ENCODE measurements at places on chromosomes 5 and 9.

DNA sequence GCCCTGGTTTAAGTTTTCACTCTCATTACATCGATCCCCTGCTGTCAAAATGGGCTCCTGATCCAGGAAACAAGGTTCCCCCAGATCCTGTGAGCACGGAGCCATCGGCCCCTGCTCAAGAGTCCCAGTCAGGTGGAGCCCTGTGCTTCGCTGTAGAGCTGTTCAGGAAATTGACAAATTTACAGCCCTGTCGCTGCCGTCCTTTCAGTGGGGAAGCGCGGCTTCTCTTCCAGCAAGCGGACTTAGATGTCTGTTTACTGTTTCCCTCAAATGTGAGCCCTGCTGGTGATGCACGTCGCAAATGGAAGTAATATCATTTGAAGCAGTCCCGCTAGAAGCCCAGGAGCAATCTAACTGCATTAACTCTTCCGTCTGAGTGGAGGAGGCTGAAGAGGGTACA is 760.9 kb upstream of the WWC1 start:
- no peak for DNase-seq

DNA sequence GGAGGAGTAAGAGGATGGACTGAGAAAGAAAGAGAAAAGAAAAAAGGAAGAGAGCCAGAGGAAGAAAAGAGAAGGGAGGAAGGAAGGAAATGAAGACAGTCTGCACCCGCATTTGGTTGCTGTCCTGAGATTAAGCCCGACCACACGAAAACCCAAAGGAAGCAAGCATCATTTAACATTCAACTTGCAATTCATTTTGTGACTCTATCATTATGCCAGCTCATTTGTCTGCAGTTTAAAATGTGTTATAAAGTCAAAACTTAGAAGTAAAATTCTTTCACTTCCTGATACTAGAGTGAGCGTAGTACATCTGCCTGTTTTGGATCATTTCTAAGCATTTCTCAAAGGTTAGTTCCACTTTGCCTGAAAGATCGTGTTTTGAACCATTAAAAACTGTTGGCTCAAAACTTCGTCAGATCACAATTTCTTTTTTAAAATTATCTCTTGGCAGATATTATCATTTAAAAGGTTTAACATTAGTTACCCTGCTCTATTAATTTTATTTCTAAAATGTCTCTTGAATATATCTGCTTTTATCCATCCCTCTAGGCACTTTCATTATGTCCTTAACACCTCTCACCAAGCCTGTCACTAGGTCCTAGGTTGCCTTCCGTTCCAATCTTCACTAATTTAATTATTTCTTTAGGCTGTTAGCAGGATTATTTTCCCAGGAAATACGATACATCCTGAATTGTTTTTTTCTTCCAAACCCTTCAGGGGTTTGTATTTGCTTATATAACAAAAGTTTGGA is 240.9 kb downstream of the TLE4 start:
- DNase-seq = no peak

DNA sequence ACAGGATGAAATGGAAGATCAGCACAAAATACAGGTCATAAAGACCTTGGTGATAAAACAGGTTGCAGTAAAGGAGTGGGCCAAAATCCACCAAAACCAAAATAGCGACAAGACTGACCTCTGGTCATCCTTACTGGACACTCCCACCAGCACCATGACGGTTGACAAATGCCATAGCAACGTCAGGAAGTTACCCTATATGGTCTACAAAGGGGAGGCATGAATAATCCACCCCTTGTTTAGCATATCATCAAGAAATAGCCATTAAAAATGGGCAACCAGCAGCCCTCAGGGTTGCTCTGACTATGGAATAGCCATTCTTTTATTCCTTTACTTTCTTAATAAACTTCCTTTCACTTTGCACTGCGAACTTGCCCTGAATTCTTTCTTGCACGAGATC is 6.0 kb upstream of the NDUFB6 start:
- DNase-seq = no peak

- no peak for DNase-seq
These were observed 11.1 kb downstream of the WDR5 start for GRCh38 chr9:134146774-134147493.

DNA sequence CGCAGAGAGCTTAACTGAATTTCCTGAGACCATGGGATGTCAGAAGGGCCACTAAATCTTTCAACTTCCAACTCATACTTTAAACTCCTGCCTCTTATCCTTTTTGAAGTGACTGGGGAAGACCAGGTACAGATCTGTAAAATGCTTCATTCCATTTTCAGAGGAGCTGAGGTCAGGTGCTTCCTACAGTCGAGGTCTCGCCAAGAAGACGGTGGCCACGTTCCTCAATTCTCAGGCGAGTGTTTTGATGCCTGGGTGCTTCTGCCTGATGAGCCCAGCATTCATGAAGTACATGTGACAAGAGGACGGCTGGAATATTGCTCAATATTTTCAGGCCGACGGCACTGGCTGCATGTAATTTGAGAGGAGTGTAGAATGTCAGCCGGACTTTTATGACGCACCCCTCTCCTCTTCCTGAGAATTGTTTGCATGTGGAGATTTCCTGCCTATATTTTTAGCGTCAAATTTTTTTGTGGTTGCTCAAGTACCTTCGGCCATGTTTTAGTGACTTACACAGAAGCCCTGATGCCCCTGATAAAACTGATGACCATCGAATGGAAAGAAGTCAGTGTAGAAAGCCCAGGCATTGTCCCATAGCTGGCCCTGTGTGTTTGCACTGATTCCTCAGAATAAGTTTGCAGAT is 38.8 kb upstream of the GLRX start:
- DNase-seq = peak; percentile 72

Data from right lobe of liver (tissue), 6 donors.